ENCODE measurements at places on chromosomes 4 and X. TPM values are rescaled to one million over a fixed set of nuclear protein-coding genes. Genes with fewer than 3 reads are reported as not detected.

Gene ACSL1
- 106 TPM for total RNA-seq

Gene GPR119
- total RNA-seq = not detected

Gene DDX3X
- 202 TPM for total RNA-seq

Gene PAGE2B
- total RNA-seq = not detected

Gene CRLF2
- not detected for total RNA-seq

Gene PPARGC1A
- 1.2 TPM for total RNA-seq

Gene ZNF595
- 12.8 TPM for total RNA-seq

Gene CCDC158
- not detected for total RNA-seq

Gene MAGED4B
- 19.6 TPM for total RNA-seq

Gene AREG
- total RNA-seq = 16.9 TPM

Gene CSTF2
- total RNA-seq = 9.3 TPM

Gene LCORL
- total RNA-seq = 6.9 TPM

Gene FGF13
- 3.2 TPM for total RNA-seq

Gene TNMD
- not detected for total RNA-seq

Gene PCYT1B
- total RNA-seq = not detected

Gene ENOX2
- 8.8 TPM for total RNA-seq

Gene DDX53
- not detected for total RNA-seq

Gene EDNRA
- 41.5 TPM for total RNA-seq

Gene RIBC1
- not detected for total RNA-seq

Gene MPP1
- total RNA-seq = 15.7 TPM

Gene CFAP99
- not detected for total RNA-seq

Gene GABRG1
- not detected for total RNA-seq

Gene AMMECR1
- total RNA-seq = 8.1 TPM

Gene LYAR
- total RNA-seq = 6.4 TPM

Gene BEX5
- not detected for total RNA-seq

Gene MAGEB1
- total RNA-seq = not detected

Gene DDIT4L
- total RNA-seq = 5.4 TPM

Gene PAGE2
- not detected for total RNA-seq

Gene EPGN
- 6.9 TPM for total RNA-seq

Gene GAGE12E
- not detected for total RNA-seq

Gene RNF175
- 2.2 TPM for total RNA-seq

Gene MAGEE2
- not detected for total RNA-seq

Gene ZAR1
- total RNA-seq = 2.5 TPM

Gene SH2D1A
- 0.74 TPM for total RNA-seq

Gene FGD1
- total RNA-seq = 8.1 TPM

Gene NWD2
- total RNA-seq = 0.49 TPM

Gene KANTR
- total RNA-seq = 35.8 TPM

Gene EOLA1
- 9.8 TPM for total RNA-seq

Gene NUDT11
- 1.5 TPM for total RNA-seq

Gene DMRTC1
- total RNA-seq = 2.2 TPM

Gene SERPINA7
- not detected for total RNA-seq

Gene SLC9B1
- total RNA-seq = not detected

Gene PDE5A
- total RNA-seq = 23.1 TPM

Gene CSN1S1
- not detected for total RNA-seq

Gene TMPRSS11F
- 13.8 TPM for total RNA-seq

Gene PDGFRA
- 141 TPM for total RNA-seq

Gene FAT4
- 9.8 TPM for total RNA-seq

Gene CXorf38
- total RNA-seq = 13.0 TPM
